Activated CD8-positive, alpha-beta T cell treated with anti-CD3 and anti-CD28 coated beads for 36 hours (primary cell): ENCODE measurements at places on chromosomes 5 and 9.

- no peak for DNase-seq
Measured at GRCh38 chr9:14218253-14218652, 95.7 kb downstream of the NFIB start.

- peak; percentile 13 for DNase-seq
Measured at GRCh38 chr9:459491-460444, 245.1 kb downstream of the DOCK8 start.

GRCh38 chr5:180670586-180671359 lies 21.4 kb upstream of the FLT4 start:
- peak; percentile 77 for DNase-seq

- peak; percentile 96 for DNase-seq
Measured at GRCh38 chr9:127903557-127904475, 4.4 kb upstream of the ST6GALNAC6 start.

DNA sequence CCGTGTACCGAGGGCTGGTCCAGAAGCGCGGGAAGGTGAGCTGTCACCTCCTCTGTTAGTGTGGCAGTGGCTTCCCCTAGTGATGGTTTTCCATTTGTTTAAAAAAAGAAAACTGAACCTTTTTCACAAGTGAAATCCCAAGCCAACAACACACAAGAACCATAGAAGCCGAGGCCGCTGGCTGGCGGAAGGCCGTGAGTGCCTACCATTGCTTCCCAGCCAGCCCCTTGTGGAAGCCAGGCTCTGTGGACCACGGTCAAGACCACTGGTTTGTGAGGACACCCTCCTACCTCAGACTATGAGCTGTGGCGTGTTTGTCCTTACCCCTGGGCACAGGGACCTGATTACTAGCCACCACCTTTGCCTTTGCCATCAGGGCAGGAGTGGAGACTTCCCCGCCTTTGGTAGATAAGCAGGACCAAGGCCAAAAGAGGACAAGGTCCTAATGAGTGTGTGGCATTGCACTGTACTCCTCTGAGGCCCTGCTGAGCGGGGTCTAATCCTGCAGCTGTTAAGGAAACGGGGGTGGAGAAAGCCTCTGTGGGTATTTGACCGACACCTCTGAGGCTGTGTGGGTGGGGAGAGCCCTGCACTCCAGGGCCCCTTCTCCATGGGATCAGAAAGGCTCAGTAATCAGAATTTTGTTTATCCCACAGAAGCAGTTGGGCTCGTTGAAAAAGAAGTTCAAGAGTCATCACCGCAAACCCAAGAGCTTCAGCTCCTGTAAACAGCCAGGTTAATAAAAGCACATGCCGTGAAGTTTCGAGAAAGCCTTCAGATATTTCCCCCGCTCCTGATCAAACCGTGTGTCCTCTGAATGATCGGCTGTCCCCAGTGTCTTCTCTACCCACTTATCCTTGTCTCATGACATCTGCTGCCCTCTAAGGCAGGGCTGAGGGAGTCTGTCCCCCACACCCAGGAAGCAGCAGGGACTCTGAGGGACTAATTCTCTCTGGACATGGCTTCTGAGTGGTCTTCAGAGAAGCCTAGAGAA lies 4.3 kb downstream of the SURF2 start:
- DNase-seq, result peak; percentile 58

DNA sequence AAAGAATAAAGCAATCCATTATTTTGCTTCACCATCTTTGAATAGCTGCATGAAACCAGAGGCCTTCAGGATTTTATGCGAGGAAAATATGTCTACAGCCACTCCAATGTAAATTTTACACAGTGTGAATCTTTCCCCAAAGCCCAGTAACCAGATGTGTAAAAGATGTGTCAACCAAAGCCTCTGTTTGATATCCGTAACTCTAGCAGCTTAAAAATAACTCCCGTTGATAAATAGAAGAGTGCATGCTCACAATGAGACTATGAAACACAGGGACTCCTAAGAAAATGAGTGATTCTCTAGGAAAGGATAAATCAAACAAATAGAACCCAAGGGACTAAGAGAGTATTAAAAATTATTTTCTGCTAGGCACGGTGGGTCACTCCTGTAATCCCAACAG lies 60.0 kb upstream of the NPR3 start:
- no peak for DNase-seq

DNA sequence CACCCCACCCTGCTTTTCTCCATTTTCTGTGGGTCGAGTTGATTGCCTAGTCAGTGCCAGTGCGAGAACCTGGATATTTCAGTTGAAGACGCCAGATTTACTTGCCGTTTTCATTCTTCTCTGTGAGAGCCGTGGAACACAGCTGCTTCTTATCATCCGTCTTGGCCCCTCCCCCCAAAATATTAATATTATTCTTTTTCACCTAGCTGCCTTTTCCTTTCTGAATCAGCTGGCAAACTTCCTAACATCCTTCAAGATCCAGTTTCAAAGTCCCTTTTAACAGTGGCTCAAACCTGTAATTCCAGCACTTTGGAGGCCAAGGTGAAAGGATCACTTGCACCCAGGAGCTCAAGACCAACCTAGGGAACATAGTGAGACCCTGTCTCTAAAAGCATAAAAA lies 117.1 kb upstream of the RASA1 start:
- DNase-seq, result no peak
